A673 (cell line): ENCODE measurements at places on chromosomes 7 and 10. TPM values are rescaled to one million over a fixed set of nuclear protein-coding genes. Genes with fewer than 3 reads are reported as not detected.

The CYP3A5 gene
- total RNA-seq: 9.1 and 9.9 TPM in 2 replicates

GRCh38 chr10:113329121-113329596 lies 223.7 kb upstream of the HABP2 start:
- H3K36me3 ChIP-seq: no peaks in the 10 kb centered on the region
- H3K4me3 ChIP-seq: no peak overlapping the region
- no peak overlapping the region for H3K27ac ChIP-seq

The STRIP2 gene
- 9.1 and 10.7 TPM in 2 replicates for total RNA-seq

DNA sequence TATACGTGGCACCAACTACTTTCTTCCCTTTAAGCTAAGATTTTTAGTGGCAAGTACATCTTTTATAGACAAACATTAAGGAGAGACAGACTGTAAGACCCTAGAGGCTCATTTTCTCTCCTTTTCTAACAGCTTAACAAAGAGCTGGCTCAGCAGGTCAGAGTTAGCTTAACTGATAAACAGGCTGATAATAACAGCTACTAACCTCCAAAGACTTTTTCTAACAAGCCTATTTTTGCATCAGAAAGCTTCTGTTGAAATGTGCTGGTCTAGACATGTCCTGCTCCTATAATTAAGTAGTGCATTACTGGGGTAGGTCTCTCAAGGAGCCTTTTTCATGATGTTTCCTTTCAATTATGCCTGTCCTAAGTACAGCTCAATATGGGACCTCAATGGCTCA lies 238.2 kb upstream of the FAM3C start:
- DNase-seq: no peak
- H3K36me3 ChIP-seq: no peaks in the 10 kb centered on the region
- no peak overlapping the region for H3K27ac ChIP-seq
- H3K27me3 ChIP-seq: no peaks in the 10 kb centered on the region
- no peak overlapping the region for H3K4me3 ChIP-seq

DNA sequence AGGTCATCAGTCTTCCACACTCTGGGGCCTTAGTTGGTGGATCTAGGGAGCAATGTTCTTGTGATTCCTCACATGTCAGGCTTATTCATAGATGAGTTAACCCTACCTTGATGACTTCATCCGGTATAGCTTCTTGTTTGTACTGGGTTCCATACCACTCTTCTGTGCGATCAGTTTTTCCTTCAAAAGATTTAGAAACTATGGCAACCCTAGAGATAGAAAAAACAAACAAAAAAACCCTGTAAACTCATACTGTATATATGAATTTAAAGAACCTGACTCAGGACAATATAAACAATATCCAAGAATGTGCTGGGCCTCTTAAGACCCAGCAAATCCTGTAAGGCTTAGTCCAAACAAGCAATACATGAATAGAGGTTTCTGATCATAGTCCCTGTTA lies 83.5 kb downstream of the IDE start:
- no peaks in the 10 kb centered on the region for H3K4me1 ChIP-seq
- H3K27me3 ChIP-seq: no peaks in the 10 kb centered on the region
- no peak for DNase-seq
- no peak overlapping the region for H3K4me3 ChIP-seq

- no peaks in the 10 kb centered on the region for H3K27me3 ChIP-seq
- no peaks in the 10 kb centered on the region for H3K36me3 ChIP-seq
- no peaks in the 10 kb centered on the region for H3K4me1 ChIP-seq
- DNase-seq: no peak
- H3K4me3 ChIP-seq: no peak overlapping the region
Observed at GRCh38 chr10:33674986-33675599, 340.6 kb upstream of the NRP1 start.

The ENKUR gene
- total RNA-seq: 0.17 TPM in 1 of 2 replicates, not detected in the other

The GPNMB gene
- total RNA-seq: 1.0 and 2.1 TPM in 2 replicates

GRCh38 chr10:113982296-113982695 lies 61.4 kb upstream of the ADRB1 start:
- H3K27me3 ChIP-seq: no peaks in the 10 kb centered on the region
- no peak overlapping the region for H3K4me3 ChIP-seq
- peak overlapping the region; percentile 96 for H3K27ac ChIP-seq
- peaks cover 51% of the 10 kb centered on the region for H3K4me1 ChIP-seq
- no peak for DNase-seq
- no peaks in the 10 kb centered on the region for H3K36me3 ChIP-seq

GRCh38 chr10:98150544-98150943 lies 16.1 kb downstream of the R3HCC1L start:
- DNase-seq: no peak
- H3K36me3 ChIP-seq: no peaks in the 10 kb centered on the region
- H3K27ac ChIP-seq: no peak overlapping the region
- no peaks in the 10 kb centered on the region for H3K4me1 ChIP-seq

DNA sequence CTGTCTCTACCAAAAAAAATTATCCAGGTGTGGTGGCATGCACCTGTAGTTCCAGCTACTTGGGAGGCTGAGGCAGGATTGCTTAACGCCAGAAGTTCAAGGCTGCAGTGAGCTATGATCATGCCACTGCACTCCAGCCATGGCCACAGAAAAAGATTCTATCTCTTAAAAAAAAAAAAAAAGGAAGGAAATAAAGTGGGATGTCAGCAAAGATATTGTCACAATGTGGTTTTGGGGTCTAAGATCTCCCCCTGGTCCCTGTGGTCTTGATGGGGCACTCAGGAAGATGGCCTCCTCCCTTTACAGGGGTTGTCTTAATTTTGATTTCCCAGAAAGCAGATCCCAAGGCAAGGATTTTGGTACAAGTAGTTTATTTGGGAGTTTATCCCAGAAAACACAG lies 7.4 kb upstream of the KAZALD1 start:
- H3K27me3 ChIP-seq: no peaks in the 10 kb centered on the region
- no peak for DNase-seq
- peaks cover 28% of the 10 kb centered on the region for H3K4me1 ChIP-seq
- H3K4me3 ChIP-seq: no peak overlapping the region
- H3K27ac ChIP-seq: no peak overlapping the region

The PTF1A gene
- total RNA-seq: not detected in 2 replicates

DNA sequence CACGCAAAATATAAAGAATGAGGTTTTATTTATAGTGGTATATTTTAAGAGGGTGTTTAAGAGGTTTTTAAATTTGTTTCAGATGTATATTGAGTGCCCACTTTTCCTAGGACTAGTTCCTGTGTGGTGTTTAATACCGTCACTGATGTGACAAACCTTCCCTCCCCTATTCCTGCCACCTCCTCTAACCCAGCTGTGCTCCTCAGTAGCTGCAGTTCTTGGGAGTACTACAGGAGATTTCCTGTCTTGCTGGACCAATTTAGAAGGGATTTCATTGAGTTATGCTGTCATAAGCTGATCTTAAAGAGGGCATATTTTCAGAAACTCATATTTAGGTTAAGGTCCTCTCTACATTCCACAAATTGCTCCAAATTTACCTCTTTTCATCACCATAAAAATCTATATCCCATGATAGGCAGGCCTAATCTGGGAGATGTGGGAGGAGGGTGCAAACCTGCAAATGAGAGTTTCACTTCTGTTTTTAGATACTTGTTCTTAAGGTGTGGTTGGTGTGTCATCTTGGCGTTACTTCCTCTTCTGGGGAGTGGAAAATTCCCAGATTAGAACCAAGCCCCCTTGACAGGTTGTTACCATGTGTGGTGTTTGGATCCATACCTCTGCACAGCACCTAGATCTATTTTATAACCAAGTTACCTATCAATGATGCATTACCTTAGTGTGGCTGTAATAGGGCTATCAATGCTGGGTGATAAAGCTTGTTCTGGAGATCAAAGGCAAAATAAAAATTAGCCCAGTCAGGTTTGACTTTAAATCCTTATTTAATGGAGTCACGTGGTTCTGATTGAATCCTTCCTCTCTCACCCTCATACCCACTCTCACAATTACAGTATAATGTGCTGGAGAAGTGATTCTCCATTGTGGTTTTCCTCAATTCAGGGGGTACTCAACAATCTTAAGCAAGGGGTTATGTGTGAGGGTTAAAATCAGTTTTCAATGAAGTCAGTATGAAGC lies 141.1 kb downstream of the CDK14 start:
- peaks cover 60% of the 10 kb centered on the region for H3K4me1 ChIP-seq
- H3K4me3 ChIP-seq: no peak overlapping the region
- peak overlapping the region; percentile 43 for H3K27ac ChIP-seq

GRCh38 chr10:132939957-132940790 lies 2.2 kb downstream of the CFAP46 start:
- H3K27ac ChIP-seq: no peak overlapping the region
- DNase-seq: no peak
- H3K27me3 ChIP-seq: peaks cover 12% of the 10 kb centered on the region
- H3K36me3 ChIP-seq: no peaks in the 10 kb centered on the region
- H3K4me1 ChIP-seq: no peaks in the 10 kb centered on the region

The SFMBT2 gene
- 8.2 and 11.8 TPM in 2 replicates for total RNA-seq

The CHAT gene
- total RNA-seq: 0.24 and 0.56 TPM in 2 replicates

The FEZF1 gene
- total RNA-seq: 85.9 and 114 TPM in 2 replicates

The LBX1 gene
- total RNA-seq: not detected in 2 replicates

DNA sequence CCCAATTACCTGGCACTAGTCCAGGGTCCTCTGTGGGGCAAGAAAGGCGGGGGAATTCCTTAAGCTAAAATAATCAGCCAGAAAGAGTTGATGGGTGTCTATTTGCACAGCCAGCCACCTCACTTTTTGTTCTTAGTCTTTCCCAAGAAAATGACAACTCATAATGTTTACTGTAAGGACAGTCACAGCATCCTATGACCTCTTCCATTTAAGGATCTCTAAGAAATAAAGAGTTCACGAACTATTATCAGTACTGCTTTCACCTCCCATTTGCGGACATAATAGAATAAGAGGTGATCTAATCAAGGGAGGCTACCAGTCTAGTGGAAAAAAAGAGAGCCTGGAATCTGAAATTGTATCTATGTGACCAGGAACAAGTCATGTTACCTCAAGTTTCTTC lies 72.4 kb upstream of the LRRC17 start:
- H3K27me3 ChIP-seq: no peaks in the 10 kb centered on the region
- DNase-seq: no peak
- peaks cover 13% of the 10 kb centered on the region for H3K4me1 ChIP-seq
- H3K36me3 ChIP-seq: no peaks in the 10 kb centered on the region

The ADRA2A gene
- not detected in 2 replicates for total RNA-seq

The ASZ1 gene
- not detected in 2 replicates for total RNA-seq

- peaks cover 17% of the 10 kb centered on the region for H3K4me1 ChIP-seq
- H3K4me3 ChIP-seq: peak overlapping the region; percentile 76
- H3K27me3 ChIP-seq: no peaks in the 10 kb centered on the region
Observed at GRCh38 chr10:32374605-32375004, 27.6 kb upstream of the EPC1 start.

- no peaks in the 10 kb centered on the region for H3K4me1 ChIP-seq
- no peak for DNase-seq
Observed at GRCh38 chr10:14594878-14595525, 179.7 kb downstream of the FAM107B start.

DNA sequence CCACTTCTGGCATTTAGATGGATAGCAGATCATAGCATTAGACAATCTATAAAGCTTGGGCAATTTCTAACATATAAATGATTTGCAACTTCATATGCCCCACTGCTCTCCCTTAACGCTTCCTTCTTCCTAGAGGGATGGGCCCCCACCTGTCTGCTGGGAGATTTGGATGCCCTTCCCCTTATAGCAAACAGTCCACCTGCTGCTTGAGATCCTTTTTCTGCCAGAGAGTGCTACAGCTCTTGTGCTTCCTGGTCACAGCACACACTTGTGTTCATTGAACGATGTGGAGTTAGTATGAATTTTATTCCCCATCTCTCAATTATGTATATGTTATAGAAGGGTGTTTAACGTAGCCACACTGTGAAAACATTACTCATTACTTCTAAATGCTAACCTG lies 10.4 kb upstream of the PCGF5 start:
- DNase-seq: no peak
- H3K27ac ChIP-seq: no peak overlapping the region
- peaks cover 41% of the 10 kb centered on the region for H3K27me3 ChIP-seq
- no peaks in the 10 kb centered on the region for H3K4me1 ChIP-seq

GRCh38 chr7:17991866-17992648 lies 35.6 kb downstream of the PRPS1L1 start:
- no peak overlapping the region for H3K4me3 ChIP-seq
- no peak for DNase-seq
- no peaks in the 10 kb centered on the region for H3K27me3 ChIP-seq
- no peaks in the 10 kb centered on the region for H3K36me3 ChIP-seq

The OGDH gene
- 111 and 113 TPM in 2 replicates for total RNA-seq

DNA sequence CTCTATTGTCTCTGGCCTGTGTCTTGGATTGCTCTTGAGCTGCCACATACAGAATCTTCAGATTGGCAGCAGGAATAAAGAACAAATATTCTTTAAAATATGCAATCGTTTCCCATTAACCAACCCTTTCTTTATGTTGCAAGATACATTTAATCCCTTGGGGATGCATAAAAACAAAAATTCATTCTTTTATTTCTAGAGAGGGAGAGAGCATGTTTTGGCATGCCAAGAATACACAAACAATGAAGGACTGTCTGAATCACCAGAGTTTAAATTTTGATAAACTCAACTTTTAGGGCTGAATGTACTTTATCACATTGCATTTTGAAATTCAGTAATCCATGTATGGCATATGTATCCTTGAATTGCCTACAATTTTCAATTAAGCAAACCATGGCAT lies 154.3 kb upstream of the SEMA3D start:
- H3K36me3 ChIP-seq: no peaks in the 10 kb centered on the region
- DNase-seq: no peak
- no peak overlapping the region for H3K27ac ChIP-seq

DNA sequence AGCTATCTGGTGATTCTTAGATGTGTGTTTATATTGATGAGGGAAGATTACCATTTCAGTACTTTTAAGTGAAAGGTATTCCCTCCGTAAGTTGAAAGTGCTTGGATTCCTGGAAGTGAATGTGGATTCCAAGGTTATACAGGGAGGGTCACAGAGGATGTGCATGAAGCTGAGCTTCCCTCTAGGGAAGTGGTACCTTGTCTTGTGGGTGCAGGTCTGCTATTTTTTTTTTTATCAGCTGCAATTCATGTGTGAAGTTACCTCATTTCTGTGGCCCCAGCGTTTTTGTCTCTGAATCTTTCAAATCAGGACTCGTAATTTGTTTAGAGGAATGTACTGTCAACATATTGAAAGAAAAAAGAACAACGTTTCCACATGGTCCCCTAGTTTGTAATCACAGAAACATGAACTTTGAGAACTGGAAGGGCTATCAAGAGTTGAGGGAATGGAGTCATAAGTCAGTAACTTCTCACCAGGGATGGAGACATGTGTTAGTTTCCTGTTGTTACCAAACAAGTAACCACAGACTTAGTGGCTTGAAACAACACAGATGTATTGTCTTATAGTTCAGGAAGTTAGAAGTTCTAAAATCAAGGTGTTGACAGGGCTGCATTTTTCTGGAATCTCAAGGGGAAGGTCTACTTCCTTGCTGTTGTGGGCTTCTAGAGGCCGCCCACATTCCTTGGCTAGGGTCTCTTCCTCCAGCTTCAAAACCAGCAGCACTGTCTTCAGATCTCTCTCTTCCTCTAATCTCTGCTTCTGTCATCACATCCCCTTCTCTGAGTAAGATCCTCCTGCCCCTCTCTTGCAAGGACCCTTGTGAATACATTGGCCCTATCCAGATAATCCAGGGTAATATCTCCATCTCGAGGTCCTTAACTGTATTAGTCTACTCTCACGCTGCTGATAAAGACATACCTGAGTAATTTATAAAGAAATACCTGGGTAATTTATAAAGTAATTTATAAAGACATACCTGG lies 64.4 kb downstream of the RAB18 start:
- H3K4me1 ChIP-seq: no peaks in the 10 kb centered on the region
- DNase-seq: no peak
- no peaks in the 10 kb centered on the region for H3K27me3 ChIP-seq
- H3K27ac ChIP-seq: no peak overlapping the region

- H3K27ac ChIP-seq: no peak overlapping the region
- DNase-seq: no peak
- peaks cover 40% of the 10 kb centered on the region for H3K27me3 ChIP-seq
- H3K36me3 ChIP-seq: no peaks in the 10 kb centered on the region
- no peak overlapping the region for H3K4me3 ChIP-seq
Observed at GRCh38 chr7:25456467-25457171, 228.3 kb upstream of the NPVF start.

The MBLAC1 gene
- 3.0 and 3.1 TPM in 2 replicates for total RNA-seq
